ENCODE measurements at places on chromosomes 4 and X.

DNA sequence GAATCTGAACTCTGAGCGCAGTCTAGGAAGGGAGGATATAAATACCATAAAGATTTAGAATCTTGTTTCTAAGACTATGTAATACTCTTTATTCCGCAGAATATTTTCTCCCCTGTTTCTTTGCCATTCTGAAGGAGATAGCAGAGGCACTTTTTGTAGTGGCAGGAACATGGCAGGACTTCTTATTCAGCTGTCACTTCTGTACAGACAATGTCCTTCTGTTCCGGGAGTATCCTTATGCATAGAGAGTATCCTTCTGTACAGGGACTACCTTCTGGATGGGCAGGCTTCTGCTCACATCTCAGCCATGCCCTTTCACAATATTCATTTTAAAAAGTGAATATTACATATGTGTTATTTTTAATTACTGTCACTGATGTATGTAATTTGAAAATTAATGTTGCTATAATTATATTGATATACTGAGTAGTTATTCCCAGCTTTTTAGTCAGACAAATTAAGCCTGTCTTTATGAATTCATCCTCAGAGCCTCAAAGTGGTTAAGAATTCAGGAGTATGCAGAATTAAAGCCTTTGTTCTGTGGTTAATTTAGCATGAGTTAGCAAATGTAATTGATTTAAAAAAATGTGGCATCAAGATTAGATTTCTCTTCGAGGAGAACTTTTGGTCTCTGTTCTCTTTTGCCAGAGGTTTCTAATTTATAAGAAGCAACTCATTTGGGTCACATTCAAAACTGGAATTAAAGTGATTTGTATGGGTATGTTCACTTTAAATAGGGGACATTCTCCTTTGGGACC, 174.4 kb downstream of the FHIP1A start:
- no peak for DNase-seq

DNA sequence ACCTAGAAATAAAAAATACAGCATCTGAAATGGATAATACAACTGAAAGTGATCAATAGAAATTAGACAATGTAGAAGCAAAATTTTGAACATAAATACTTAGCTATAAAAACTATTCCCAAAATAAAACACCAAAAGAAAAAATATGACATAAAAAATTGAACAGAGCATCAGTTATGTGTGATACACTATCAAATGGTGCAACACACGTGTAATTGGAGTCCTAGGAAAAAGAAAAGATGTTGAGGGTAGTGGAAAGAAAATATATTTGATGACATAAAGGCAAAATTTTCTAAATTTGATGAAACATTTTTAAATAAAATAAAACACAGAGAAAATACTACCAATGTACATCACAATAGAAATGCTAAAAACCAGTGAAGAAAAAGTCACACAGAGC, 63.1 kb downstream of the NPY2R start:
- DNase-seq = no peak

GRCh38 chr4:4327652-4328121, 37.6 kb downstream of the ZBTB49 start:
- no peak for DNase-seq

DNA sequence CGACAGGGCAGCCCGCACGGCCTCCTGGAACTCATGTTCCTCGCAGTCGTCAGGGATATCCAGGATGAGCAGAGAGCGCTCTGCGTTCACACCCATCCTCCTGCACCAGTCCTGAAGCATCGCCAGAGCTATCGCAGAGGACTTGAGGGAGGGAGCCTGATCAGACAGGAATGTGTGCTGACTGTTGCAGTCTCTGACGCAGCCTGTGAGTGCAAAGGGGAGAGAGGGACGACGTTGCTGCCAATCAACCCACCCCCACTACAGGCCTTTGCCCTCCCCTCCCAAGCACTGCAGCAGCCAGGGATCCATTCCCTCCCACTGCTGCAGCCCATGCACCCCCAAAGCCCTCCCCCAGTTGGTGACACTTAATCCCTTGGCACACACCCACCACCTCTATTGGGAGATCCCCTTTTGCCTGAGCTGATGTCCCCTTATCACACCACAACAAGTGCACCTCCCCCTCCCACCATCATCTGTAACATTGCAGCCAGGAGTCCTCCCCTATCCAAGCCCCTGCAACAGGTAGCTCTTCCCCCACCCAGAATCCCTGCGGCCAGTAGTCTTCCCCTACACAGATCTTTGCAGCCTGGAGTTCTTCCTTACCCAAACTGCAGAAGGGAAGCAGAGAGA, 897 bp downstream of the PNMA6F start:
- DNase-seq = no peak

DNA sequence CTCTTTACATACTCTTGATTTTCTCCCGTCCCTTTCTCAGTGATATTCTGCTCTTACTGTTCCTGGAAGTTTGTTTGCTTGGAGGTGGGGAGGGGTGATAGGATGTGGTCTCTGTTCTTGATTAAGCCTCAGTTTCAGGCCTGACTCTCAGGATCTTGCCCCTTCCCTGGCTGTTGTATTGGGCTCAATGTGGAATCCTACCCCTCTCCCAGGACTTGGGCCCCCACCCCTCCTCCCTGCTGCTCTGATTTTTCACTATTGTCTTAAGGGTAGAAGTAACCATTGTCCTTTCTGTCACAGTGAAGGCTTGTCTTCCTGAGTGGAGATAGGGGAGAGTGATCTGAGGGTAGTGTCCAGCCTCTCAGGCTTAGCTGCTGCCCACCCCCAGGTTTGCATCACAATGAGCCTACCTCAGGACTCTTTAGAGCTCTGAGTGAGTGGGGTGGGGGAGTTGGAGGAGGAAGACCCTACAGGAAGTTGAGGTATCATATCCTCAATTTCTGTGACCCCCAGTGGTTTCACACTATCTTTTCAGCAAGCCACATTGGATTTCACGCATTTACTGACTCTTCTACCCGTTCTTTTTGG, 16.5 kb downstream of the CDKL5 start:
- DNase-seq = no peak

DNA sequence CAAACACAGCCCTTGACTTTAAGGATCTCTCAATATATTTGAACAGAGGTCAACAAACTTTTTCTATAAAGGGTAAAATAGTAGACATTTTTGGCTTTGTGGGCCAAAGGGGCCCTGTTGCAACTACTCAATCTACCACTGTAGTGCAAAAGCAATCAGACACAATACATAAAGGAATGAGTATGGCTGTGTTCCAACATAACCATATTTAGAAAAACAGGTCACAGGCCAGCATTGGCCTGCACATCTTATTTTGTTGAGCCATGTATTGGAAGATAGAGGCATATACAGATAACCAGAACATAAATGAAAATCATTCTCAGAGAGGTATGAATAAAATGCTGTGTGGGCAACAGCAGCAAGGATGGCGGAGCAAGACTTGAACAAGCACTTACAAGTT, 49.8 kb downstream of the MID1 start:
- DNase-seq = no peak

GRCh38 chr4:78928835-78929234, 10.4 kb downstream of the PAQR3 start:
- no peak for DNase-seq

Measured in activated naive CD4-positive, alpha-beta T cell treated with anti-CD3 and anti-CD28 coated beads, Interleukin-2, amount 50 U/mL, for 16 hours (primary cell).